ENCODE measurements at places on chromosomes 4 and X.

GRCh38 chr4:89217604-89218003 is 90.0 kb downstream of the GPRIN3 start:
- H3K4me1 ChIP-seq, result peaks cover 6% of the 10 kb centered on the region
- H3K36me3 ChIP-seq, result no peaks in the 10 kb centered on the region
- no peak overlapping the region for H3K4me3 ChIP-seq

- DNase-seq, result no peak
- H3K4me3 ChIP-seq, result no peak overlapping the region
- H3K36me3 ChIP-seq, result peaks cover 54% of the 10 kb centered on the region
- H3K27ac ChIP-seq, result no peak overlapping the region
- H3K4me1 ChIP-seq, result peaks cover 3% of the 10 kb centered on the region
Observed at GRCh38 chr4:2646396-2647149, 109.6 kb downstream of the TNIP2 start.

- no peak for DNase-seq
- no peak overlapping the region for H3K4me3 ChIP-seq
- no peaks in the 10 kb centered on the region for H3K36me3 ChIP-seq
- no peaks in the 10 kb centered on the region for H3K27me3 ChIP-seq
- H3K27ac ChIP-seq, result no peak overlapping the region
Observed at GRCh38 chrX:144566592-144566991, 680.7 kb upstream of the SPANXN1 start.

DNA sequence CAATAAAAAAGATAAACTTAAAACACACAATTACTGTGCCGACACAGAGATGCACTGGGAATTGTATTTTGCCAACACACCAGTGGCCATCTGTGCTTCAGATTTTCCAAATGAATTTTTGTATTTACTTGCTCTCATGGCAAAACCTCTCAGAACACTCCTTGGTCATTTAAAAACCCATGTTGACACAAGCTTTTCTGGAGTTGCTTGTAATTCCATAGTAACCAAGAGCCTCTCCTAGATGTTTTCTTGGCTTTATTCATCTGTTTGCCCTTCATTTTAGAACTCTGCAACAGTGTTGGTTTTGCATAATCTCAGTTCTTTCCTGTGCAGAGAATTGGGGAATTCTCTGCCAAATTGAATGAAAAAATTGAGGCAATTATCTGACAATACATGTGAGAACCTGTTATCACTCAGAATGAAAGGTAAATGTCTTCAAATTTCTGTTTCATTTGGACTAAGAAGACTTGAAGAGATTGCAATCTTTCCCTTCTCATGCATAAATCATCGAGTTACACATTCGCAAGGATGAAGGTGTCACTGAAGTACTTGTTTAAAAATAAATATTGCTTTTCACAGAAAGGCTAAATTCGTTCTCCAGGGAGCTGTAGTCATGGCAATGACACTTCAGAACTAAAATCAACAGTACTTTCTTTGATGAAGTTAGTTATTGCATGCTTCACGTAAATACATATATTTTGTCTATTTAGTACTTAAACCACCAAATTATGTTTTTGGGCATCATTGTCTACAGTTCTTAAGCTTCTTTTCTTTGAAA is 301.8 kb upstream of the CTSO start:
- no peaks in the 10 kb centered on the region for H3K27me3 ChIP-seq
- no peak overlapping the region for H3K27ac ChIP-seq
- no peaks in the 10 kb centered on the region for H3K4me1 ChIP-seq
- no peak for DNase-seq
- no peak overlapping the region for H3K4me3 ChIP-seq

DNA sequence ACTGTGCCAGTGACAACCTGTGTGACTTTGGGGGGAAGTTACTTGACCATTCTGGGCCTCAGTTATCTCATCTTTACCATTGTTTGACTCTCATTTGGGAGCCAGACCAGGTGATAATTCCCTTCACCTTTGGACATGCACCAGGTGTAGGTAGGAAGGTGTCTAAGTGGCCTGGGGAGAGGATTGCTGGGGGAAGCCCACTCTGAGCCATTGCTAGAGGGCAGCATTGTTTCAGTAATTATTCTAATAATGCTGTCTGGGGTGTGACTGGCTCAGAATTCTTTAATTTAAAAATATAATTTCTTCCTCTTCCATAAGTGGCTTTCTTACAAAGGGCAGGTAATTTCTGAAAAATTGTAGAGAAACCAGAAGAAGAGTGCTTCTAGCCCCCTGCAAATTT is 104.3 kb downstream of the RTL9 start:
- H3K36me3 ChIP-seq, result no peaks in the 10 kb centered on the region
- no peak for DNase-seq
- H3K4me1 ChIP-seq, result no peaks in the 10 kb centered on the region
- no peak overlapping the region for H3K4me3 ChIP-seq
- no peaks in the 10 kb centered on the region for H3K27me3 ChIP-seq

DNA sequence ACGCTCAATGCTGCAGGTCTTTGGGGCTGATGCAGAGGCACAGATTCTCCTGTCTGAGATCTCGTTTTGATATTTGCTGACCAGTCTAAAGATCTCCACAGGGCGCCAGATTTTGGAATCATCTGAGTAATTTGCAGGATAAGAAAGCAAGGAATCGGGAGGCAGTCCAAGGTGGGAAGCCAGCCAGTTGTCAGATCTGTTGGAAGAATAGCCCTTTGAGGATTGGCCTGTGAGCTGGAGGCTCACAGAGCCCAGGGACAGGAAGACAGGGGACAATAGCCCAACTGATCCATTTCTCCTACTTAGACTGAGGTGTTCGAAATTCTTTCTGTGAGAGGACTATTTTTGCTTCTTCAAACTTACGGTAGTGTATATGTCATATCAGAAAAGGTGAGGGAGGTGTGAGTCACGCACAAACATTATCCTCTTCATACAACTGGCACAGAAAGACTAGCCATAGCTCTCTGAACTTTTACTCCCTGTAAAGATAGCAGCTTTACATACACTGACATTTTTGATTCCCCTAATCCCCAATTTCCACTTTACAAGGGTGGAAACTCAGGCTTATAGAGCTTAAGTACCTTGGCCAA is 8.8 kb downstream of the DIPK2B start:
- no peaks in the 10 kb centered on the region for H3K27me3 ChIP-seq
- no peaks in the 10 kb centered on the region for H3K36me3 ChIP-seq
- no peak for DNase-seq

- no peak overlapping the region for H3K27ac ChIP-seq
- DNase-seq, result no peak
- H3K36me3 ChIP-seq, result no peaks in the 10 kb centered on the region
- no peaks in the 10 kb centered on the region for H3K4me1 ChIP-seq
Observed at GRCh38 chr4:106676173-106676921, 307.8 kb upstream of the GIMD1 start.

DNA sequence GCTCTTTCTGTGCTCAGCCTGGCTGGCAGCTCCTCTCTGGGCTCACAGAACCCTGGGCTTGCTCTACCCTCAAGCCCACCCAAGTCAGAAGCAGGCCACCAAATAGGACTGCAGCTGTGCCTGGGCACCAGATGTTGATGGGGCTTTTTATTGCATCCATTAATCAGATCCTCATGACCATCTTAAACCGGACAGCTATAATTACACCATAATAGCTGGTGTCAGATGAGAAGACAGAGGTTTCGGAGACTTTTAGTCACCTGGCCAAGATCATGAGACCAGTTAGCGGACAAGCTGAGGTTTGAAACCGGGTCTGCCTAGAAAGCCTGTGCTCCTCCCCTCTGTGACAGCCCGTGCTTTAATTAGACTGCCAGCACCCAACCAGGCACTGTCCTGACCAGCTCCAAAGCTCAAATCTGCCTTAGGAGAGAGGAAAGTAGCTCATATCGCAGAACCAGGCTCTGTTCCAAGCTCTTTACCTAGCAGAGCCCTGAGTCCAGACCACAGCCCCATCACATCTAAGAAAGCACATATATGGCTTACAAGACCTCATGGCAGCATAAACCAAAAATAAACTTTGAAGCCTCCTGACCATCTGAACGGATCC is 88.9 kb downstream of the JAKMIP1 start:
- H3K36me3 ChIP-seq, result no peaks in the 10 kb centered on the region
- no peaks in the 10 kb centered on the region for H3K27me3 ChIP-seq
- H3K4me1 ChIP-seq, result no peaks in the 10 kb centered on the region
- DNase-seq, result no peak

DNA sequence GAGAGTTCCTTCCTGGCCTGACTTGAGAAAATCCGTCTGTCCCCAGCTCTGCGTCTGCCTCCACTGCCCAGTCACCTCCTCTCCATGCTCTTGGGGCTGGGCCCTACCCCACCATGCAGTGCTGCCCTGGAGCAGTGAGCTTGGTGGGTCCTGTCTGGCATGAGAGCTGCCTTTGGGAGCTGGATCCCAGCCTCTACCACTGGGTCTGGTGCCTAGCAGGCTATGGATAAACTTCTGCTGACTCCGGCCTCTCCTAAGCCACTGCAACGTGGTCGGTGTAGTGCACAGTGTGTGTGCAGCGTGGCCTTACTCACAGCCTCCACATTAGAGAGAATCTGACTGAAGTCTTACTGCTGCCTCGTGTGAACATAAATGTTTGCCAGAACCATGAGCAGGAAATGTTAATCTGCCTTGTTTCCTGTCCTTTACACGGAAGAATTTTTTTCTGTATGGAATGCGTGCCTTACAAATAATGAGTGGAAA is 47.6 kb downstream of the HTT start:
- no peaks in the 10 kb centered on the region for H3K27me3 ChIP-seq
- H3K27ac ChIP-seq, result no peak overlapping the region
- no peak for DNase-seq
- no peak overlapping the region for H3K4me3 ChIP-seq
- H3K36me3 ChIP-seq, result peaks cover 2% of the 10 kb centered on the region

- no peaks in the 10 kb centered on the region for H3K4me1 ChIP-seq
- H3K27me3 ChIP-seq, result no peaks in the 10 kb centered on the region
- H3K27ac ChIP-seq, result no peak overlapping the region
- DNase-seq, result no peak
Observed at GRCh38 chr4:22824091-22824490, 131.4 kb downstream of the GBA3 start.

DNA sequence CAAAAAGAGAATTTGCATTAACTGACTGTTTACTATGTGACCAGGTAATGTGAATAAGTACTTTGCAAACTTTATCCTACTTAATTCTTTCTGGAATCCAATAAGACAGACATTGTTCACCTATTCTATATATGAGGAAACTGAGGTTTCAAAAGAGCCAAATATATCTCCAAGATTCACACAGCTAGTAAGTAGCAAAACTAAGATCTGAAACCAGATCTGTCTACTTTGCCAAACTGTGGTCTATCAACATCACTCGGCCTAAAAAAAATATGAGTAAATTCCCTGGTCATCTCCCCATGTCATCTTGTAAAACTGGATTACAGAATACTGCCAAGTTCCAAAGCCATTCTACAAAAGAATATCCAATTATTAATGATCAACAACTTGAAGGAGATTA is 52.8 kb downstream of the ANAPC10 start:
- H3K27me3 ChIP-seq, result no peaks in the 10 kb centered on the region
- no peaks in the 10 kb centered on the region for H3K4me1 ChIP-seq
- H3K36me3 ChIP-seq, result no peaks in the 10 kb centered on the region
- no peak overlapping the region for H3K27ac ChIP-seq
- DNase-seq, result no peak

DNA sequence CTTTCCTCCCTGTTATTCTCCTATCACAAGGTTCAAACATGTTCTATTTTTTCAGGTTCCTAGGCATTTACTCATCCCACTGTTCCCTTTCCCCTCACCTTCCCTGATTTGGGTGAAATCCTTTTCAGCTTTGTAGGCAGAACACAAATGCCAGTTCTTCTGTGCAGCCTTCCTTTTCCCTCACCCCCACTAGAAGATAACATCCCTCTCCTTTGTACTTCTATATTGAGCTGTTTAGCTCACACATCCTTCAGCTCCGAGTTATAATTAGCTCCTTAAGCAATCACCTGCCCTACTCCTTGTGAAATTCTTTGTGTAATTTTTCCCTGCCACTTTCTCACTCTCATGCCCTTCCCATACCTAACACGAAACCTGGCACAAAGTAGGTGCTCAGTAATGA is 240.9 kb downstream of the AR start:
- DNase-seq, result no peak
- no peaks in the 10 kb centered on the region for H3K4me1 ChIP-seq
- no peaks in the 10 kb centered on the region for H3K36me3 ChIP-seq
- no peak overlapping the region for H3K27ac ChIP-seq

DNA sequence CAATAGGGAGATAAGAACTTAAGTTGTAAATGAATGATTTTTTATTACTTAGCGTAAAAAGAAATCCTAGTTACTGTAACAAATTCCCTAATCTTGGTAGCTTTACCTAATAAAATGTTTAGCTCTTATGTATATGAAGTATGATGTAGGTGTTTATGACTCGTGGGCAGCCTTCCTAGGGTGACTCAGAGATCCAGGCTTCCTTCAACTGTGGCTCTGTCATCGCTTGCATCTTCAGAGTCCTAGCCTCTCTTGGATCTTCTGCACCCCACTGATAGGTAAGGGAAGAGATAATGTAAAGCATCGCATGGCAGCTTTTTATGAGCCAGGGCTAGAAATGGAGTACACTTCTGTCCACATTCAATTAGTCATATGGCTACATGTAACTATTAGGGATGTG is 165.6 kb upstream of the GLRA2 start:
- no peaks in the 10 kb centered on the region for H3K27me3 ChIP-seq
- H3K27ac ChIP-seq, result no peak overlapping the region
- DNase-seq, result no peak
- H3K4me3 ChIP-seq, result no peak overlapping the region

DNA sequence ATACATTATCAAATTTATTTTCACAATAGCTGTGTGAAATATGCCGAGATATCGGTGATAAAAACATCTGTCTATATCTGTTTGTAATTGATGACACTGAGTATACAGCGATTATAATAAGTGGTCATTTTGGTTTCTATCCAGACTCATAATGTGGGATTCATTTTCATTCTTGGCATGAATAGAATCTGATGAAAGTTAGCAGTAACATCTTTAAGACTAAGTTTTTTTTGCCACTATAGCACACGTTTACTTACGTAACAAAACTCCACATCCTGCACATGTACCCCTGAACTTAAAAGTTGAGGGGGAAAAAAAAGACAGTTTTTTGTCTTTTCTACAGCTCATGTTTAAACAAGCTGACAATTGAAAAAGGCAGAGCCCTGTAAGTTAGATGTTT is 86.4 kb downstream of the PPA2 start:
- H3K4me3 ChIP-seq, result no peak overlapping the region
- peaks cover 6% of the 10 kb centered on the region for H3K36me3 ChIP-seq
- no peak for DNase-seq
- H3K4me1 ChIP-seq, result no peaks in the 10 kb centered on the region
- H3K27ac ChIP-seq, result no peak overlapping the region

DNA sequence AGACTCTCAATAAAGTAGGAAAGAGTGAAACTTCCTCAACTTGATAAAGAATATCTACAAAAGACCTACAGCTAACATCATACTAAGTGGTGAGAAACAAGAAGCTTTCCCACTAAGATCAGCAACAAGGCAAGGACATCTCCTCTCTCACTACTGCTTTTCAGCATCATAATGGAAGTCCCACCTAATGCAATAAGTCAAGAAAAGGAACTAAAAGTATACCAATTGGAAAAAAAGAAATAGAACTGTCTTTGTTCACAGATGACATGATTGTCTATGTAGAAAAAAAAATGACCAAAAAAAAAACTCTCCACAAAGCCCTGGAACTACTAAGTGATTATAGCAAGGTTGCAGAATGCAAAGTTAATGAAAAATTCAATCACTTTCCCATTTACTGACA is 25.1 kb upstream of the SH3RF1 start:
- no peak overlapping the region for H3K4me3 ChIP-seq
- H3K27ac ChIP-seq, result no peak overlapping the region
- DNase-seq, result no peak
